Stimulated activated CD8-positive, alpha-beta memory T cell treated with anti-CD3 and anti-CD28 coated beads, Interleukin-2, amount 100 ng/mL, for 48 hours (primary cell): ENCODE measurements at places on chromosomes 5 and 9.

- DNase-seq: no peak
These were observed 1107.0 kb upstream of the SEMA6A start for GRCh38 chr5:117681431-117682254.

- DNase-seq: no peak
These were observed 163.8 kb upstream of the RFX3 start for GRCh38 chr9:3689555-3689954.

GRCh38 chr9:95197692-95198271 is 119.7 kb downstream of the FANCC start:
- no peak for DNase-seq

- no peak for DNase-seq
These were observed 38.3 kb downstream of the NR2F1 start for GRCh38 chr5:93621327-93621798.

GRCh38 chr9:83930881-83931280 is 9.6 kb upstream of the KIF27 start:
- DNase-seq: no peak

- DNase-seq: no peak
These were observed 114.4 kb downstream of the ZNF608 start for GRCh38 chr5:124631874-124632550.

DNA sequence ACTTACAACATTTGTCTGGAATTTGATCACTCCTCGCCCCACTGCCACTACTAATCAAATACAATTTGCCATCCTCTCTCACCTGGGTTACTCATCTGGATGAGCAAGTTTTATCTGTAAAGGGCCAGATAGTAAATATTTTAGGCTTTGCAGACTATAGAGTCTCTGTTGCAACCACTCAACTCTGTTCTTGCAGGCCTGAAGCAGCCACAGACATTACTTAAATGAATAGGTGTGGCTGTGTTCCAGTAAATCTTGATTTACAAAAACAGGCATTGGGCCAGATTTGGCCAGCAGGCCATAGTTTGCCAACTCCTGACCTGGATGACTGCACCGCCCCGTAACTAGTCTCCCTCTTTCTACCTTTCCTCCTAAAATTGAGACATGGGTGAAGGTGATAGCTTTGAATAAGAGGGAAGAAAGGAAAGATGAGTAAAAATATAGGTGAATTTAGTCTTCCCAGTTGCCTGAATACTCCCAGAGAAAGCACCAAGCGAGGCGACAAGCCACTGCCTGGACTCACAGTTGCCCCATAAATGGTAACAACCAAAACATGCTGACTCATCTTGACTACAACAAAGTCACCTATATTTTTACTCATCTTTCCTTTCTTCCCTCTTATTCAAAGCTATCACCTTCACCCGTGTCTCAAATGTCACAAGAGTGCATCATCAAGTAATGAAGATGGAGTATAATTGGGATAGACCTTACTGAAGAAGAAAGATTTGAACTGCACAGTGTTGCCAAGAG is 32.5 kb upstream of the SCAMP1 start:
- DNase-seq: no peak

DNA sequence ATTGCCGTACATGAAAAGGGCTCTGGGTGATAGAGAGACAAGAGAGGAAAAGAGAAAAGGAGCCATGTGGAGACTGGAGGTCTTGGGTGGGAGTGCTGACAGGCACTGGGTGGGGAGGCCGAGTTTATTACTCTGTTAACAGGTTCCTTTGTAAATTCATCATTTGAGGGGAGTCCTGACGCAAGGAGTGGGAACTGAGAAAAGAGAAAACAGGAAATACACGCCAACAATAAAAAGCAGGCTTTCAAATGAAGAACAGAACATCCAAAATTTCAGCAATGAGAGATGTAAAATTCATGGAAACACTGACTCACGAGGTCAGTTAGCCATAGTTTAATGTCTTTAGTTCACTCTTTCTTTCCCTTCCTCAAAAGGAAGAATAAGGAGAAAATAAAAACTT is 342.8 kb downstream of the TMEM167A start:
- DNase-seq: no peak

- DNase-seq: no peak
These were observed 15.2 kb downstream of the NFIL3 start for GRCh38 chr9:91408475-91408874.

GRCh38 chr9:78470216-78470615 is 173.3 kb downstream of the PSAT1 start:
- no peak for DNase-seq

DNA sequence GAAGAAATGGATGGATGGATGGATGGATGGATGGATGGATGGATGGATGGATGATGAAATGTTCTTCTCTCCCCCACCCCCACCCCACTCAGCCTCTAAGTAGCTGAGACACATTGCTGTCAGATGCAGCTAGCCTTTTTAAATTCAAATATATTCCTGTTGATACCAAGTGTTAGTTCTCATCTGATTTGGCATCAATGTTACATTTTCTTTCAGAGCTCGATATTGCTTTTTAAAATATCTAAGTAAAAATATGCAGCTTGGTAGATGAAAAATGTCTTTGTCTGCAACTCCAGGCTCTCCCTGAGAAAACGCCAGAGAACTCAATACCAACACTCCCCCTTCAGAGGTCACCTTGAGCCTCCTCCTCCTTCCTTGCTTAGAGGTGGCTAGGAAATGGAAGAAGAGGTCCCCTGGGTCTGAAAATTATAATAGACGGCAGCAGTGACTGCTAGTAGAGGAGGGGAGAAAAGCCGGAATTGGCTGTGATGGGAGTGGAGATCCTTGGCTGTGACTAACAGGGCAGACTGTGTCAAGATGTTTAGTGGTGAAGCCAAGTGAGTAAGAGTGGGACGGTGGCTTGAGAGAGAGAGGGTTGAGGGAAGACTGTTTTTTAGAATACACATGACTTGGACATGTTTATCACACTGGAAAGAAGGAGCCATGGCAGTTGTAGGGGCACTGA is 156.0 kb downstream of the ZNF462 start:
- DNase-seq: no peak

GRCh38 chr5:144093400-144093799 is 77.1 kb downstream of the YIPF5 start:
- DNase-seq: no peak
